ENCODE measurements at places on chromosomes 16 and 17.

GRCh38 chr17:43860927-43861622 lies 14.1 kb downstream of the CD300LG start:
- DNase-seq: no peak

DNA sequence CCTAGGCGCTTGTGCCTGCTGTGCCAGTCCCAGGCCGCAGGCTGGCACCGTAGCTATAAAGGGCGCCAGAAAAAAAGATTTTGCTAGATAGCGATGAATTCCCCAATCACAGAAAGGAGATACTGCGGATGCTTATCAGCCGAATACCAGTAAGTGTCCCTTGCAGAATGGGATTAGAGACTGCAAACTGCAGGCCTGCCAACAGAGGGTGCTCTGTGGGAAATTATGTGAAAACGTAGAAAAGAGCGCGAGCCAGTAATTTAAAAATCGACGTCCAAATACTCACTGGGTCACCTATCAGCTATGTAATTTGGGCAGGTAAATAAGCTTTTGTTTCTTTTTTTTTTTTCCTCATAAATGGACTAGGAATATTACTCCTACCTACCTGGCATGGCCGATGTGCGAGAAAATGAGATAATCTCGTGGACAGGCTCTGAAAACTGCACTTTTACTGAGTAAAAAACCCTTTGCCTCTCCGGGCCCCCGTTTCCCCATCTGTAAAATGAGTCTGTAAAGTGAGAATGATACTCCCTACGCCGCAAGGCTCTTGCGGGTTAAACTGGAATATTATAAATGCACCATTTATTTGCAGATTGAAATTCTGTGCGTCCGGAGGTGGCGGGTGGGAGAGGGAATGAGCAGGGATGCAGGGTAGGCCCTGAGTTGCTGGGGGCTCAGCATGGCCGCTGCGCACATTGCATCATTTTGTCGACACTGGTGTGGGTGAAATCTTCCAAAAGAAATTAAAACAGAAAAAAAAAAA lies 1.2 kb upstream of the COG1 start:
- DNase-seq: peak; percentile 72

- no peak for DNase-seq
Observed at GRCh38 chr16:67489401-67490083, 6.2 kb upstream of the AGRP start.

DNA sequence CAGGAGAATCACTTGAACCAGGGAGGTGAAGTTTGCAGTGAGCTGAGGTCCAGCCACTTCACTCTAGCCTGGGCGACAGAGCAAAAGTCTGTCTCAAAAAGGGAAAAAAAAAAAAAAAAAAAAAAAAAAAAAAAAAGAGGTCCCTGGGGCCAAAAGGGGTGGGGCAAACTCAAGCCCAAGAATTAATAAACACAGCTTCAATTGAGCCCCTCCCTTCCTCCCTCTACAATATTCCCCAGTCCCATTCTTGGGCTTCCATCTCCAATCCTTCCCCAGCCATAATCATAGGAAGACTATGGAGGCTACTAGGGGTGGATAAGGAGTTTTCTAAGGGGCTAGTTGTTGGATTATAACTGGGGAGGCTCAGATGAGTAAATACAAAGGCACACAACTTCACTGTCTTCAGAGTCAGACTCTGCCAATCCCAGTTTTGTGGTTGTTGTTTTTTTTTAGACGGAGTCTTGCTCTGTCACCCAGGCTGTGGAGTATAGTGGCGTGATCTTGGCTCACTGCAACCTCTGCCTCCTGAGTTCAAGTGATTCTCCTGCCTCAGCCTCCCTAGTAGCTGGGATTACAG lies 9.5 kb downstream of the CAVIN1 start:
- DNase-seq: no peak

DNA sequence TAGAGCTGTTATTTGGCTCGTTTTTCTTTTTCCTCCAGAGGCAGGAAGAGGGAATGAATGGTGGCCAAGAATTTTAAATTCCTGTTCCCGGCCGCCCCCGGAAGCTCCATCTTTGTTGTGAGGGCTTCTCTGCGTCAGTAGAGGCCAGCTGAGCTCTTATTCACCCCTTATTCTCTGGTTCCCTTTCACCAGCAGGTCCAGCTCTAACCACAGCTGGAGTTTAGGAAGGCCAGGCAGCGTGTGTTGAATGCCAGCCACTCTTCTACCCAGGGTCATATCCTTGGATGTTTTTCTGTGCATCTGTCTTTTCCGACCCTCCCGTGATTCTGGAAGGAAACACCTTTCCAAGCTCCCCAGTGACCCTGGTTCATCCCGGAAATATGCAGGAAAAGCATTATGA lies 570.5 kb downstream of the WWOX start:
- DNase-seq: no peak

DNA sequence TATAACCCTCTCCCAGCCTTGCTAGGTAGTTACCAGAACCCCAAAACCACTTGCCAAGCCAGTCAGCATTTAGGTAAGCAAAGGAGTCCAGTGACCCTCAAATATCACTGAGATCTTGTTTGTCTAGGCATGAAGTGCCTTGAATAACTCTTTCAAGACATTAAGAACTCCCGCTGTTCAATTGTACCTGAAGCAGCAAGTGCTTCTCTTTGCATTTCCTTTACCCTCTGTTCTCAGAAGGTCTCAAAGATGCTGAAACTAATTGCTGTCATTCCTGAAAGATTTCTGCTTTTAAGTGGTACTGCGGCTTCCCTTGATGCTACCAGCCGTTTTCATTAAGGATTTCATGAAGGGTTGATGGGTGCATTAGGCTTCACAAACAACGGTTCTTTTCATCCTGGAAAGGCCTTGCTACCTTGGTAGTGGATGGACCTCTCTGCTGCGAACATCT lies 142.7 kb downstream of the PITPNC1 start:
- DNase-seq: no peak

- peak; percentile 81 for DNase-seq
Observed at GRCh38 chr17:27466743-27467375, 10.6 kb downstream of the KSR1 start.

- peak; percentile 50 for DNase-seq
Observed at GRCh38 chr16:88769617-88770460, 15.2 kb downstream of the PIEZO1 start.

DNA sequence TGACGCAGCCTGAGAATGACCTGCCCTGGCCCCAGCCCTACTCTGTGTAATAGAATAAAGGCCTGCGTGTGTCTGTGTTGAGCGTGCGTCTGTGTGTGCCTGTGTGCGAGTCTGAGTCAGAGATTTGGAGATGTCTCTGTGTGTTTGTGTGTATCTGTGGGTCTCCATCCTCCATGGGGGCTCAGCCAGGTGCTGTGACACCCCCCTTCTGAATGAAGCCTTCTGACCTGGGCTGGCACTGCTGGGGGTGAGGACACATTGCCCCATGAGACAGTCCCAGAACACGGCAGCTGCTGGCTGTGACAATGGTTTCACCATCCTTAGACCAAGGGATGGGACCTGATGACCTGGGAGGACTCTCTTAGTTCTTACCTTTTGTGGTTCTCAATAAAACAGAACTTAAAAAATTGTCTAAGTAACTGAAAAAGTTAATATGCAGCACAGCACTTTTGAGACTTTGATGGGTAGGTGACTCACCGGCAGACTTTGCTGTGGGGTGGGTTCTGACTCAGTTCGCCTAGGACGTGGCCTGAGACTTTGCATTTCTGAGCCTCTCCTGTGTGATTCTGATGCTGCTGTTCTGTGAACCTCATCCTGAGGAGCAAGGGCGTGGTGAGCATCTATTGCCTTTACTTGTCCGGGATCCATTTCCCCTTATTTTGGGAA lies 5.7 kb downstream of the LAT start:
- DNase-seq: peak; percentile 77

- no peak for DNase-seq
Observed at GRCh38 chr17:2157081-2157480, 102.2 kb downstream of the HIC1 start.

DNA sequence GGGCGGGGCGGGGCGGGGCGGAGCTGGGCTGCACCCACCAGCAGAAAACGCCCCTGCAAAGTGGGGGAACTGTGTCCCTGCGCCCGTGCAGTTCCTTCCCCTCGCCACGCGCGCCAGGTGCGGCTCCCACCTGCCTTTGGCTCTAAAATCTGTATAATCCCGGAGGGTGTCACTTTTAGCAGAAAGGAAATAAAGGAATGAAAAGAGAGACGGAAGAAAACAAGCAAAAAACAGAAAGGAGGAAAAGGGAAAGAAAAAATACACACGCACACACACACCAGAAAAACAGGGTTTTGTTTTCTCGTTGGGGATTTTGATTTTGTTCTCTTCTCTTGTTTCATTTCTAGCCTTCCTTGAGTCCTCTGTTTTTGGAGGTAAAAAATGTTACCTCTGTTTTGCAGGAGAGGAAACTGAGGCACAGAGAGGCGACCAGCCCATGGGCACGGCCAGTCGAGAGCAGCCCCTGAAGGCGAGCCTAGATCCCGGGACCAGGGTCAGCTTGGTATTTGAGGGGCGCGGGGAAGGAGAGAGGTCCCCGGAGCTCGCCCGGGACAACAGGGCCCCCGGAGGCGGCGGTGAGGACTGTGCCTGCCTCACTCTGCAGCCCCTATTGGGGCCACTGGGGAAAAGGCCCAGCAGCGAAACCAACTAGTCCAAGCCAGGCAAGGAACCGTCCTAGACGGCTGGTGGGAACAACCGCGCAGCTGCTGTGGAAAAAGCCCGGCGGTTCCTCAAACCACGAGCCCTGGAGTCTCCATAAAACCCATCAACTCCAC lies 594 bp upstream of the CARHSP1 start:
- DNase-seq: peak; percentile 33

- DNase-seq: no peak
Observed at GRCh38 chr16:67727521-67728485, 8.7 kb upstream of the GFOD2 start.

DNA sequence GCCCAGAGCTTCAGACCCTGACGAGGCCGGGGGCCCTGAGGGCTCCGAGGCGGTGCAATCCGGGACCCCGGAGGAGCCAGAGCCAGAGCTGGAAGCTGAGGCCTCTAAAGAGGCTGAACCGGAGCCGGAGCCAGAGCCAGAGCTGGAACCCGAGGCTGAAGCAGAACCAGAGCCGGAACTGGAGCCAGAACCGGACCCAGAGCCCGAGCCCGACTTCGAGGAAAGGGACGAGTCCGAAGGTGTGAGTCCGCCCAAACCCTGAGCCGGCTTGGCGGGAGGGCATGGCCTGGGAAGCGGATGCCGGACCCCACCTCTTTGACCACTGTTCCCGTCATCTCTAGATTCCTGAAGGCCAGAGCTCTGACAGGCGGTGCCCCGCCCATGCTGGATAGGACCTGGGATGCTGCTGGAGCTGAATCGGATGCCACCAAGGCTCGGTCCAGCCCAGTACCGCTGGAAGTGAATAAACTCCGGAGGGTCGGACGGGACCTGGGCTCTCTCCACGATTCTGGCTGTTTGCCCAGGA lies 4.4 kb downstream of the NOL3 start:
- no peak for DNase-seq

- no peak for DNase-seq
Observed at GRCh38 chr17:38507921-38508569, 79.8 kb downstream of the ARHGAP23 start.

DNA sequence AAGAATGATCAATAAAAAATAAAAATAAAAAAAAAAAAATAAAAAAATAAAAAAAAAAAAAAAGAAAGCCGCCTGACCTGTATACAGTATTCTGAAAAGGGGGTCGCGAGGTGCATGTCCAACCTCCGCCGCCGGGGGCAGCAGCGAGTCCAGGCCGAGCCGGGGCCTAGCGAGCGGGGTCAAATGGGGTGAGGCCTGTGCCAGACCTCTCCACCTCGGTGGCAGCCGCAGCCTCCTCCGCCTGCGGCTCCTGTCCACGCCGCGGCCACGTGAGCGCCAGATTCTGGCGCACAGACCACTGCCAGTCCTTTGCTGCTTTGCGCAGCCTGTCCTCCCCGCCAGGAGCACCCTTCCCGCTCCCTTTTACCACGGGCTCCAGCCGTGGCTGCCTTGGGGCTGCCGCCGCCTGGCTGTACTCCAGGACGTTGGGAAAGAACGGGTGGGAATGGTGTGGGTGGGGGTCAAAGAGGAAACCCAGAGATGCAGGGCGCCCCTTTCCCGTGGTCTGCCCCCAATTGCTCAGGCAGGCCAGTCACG lies 2.4 kb upstream of the BCKDK start:
- DNase-seq: peak; percentile 91

GRCh38 chr16:69893106-69893505 lies 58.0 kb upstream of the CLEC18A start:
- no peak for DNase-seq

DNA sequence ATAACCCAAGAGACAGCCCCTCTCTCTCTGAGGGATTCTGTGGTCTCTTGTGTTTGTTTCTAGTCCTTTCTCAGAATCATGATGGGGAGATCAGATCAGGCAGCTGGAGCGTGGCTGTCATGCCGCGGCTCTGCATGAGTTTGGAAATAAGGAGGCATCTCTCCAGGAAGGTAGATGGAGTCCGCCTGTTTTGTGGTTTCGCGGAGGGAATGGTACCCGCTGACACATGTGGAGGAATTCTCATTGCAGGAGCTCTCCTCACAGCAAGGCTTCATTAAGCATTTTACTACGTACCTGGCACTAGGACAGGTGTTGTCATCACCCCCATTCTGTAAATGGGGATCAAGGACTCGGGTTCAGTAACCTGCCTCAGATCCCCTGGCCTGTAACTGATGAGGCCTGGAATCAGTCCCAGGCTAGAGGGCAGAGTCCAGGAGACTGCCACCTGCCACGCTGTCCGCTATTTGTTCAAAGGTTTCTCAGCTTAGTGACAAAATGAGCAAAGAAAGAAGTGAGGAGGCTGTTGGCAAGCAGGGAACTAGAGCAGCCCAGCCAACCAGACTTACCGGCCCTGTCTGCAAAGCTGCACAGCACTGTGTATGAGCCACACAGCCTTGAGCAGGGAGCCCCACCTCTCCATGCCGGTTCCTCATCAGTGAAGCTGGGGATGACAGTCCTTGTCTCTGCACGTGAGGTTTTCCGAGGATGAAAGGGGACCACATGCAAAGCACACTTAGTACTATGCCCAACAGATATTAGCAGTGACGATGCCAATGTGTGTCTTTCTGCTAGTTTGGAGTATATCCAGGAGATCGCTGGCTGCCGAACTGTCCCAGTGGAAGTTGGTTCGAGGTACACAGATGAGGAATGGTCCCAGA lies 11.0 kb downstream of the KDM8 start:
- no peak for DNase-seq

- DNase-seq: no peak
Observed at GRCh38 chr16:88331989-88332920, 50.5 kb upstream of the ZNF469 start.

DNA sequence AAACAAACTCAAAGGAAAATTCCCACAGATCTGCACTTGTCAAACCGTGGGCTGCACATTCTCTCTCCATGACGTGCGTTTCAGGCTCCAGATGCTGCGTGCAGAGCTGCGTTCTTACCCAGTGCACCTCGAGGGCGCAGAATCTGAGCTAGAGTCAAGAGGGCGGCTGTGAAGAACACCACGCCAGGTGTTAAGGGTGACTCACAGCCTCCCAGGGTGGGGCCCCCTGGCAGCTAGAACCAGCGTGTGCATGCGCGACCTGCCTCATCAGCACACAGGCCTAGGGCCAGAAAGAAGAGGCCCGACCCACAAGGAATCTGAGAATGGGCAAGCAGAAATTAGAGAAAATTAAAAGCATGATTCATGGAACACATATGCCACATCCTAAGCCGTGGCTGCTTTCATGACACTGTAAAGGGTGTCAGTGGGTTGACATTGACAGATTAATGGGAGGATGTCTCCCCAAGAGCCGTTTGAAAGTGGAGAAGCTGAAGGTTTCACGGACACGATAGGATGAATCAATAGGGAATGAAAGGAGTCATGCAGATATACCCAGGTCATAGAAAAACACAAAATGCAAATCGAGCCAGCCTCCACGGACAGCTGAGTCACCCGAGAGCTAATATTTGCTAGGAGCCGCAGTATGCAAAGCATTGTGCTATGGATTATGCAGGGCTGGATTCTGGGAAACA lies 29.0 kb downstream of the MARCHF10 start:
- no peak for DNase-seq
